NCI-H2029 (cell line): ENCODE measurements at places on chromosomes 12 and 14.

- no peak for DNase-seq
Measured at GRCh38 chr14:58177125-58177524, 22.8 kb upstream of the ACTR10 start.

GRCh38 chr12:126770188-126770587 is 1496.8 kb upstream of the TMEM132C start:
- no peak for DNase-seq

GRCh38 chr14:67141146-67141900 is 47.9 kb upstream of the GARIN2 start:
- no peak for DNase-seq

DNA sequence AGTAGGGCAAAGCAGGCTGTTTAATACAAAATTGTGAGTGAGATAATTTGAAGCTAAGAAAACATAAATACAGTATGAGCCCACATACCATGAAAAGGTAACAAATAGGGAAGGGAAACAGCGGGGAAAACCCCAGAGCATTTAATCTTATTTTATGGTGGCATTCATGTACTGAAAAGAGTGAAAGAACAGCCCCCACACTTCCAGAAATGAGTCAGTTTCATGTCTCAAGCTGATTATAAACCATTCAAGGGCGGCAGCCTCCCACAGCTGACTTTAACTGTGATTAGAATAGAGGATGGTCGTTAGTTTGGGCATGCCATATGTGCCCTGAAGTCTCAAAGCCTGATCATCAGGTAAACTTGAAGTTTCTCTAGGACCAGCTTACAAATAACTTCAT is 64.5 kb downstream of the FOXG1 start:
- DNase-seq: no peak

GRCh38 chr12:70028918-70029317 is 203.9 kb downstream of the MYRFL start:
- DNase-seq: no peak

- peak; percentile 26 for DNase-seq
Measured at GRCh38 chr12:107992870-107993451, 136.1 kb upstream of the WSCD2 start.

DNA sequence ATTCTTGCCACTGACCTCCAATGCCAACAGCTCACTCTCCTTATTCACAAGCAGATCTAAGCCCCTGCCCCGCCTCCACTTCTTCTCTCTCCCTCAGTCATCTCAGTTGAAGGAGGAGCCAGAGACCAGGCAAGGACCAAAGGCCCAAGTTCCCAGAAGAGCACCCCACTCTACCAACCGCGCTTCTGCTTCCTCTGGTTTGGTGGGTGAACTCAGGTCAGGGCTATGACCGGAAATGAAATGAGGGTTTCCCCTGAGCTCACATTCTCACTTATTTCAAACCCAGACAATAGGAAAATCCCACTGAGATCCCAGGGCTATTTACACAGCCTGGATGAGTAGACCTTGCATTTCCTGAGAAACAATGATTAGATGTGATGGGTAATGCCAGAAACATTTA is 9.9 kb downstream of the DPF3 start:
- DNase-seq: no peak
